ENCODE measurements at places on chromosomes 7 and 10.

DNA sequence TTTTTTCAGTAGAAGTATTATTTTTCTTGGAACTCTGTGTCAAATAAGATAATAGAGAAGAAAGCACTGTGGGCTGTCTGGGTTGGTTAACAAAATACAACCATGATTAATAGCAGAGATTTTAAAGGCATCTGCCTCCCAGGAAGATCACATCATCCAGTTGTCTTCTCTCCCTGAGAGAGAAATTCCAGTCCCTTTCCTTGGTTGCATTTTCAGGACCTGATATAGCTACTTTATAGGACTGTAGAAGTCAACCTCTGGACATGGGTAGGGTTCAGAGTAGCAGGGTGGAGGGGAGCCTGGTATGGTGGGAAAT, 309.9 kb upstream of the IGFBP3 start:
- DNase-seq: no peak

- no peak for DNase-seq
Observed at GRCh38 chr10:129334266-129334665, 132.8 kb upstream of the MGMT start.

- no peak for DNase-seq
Observed at GRCh38 chr10:74026428-74027015, 28.6 kb downstream of the VCL start.

- DNase-seq: no peak
Observed at GRCh38 chr10:98533746-98534445, 87.2 kb upstream of the HPS1 start.

GRCh38 chr10:133253361-133253955, 15.8 kb downstream of the VENTX start:
- DNase-seq: no peak

DNA sequence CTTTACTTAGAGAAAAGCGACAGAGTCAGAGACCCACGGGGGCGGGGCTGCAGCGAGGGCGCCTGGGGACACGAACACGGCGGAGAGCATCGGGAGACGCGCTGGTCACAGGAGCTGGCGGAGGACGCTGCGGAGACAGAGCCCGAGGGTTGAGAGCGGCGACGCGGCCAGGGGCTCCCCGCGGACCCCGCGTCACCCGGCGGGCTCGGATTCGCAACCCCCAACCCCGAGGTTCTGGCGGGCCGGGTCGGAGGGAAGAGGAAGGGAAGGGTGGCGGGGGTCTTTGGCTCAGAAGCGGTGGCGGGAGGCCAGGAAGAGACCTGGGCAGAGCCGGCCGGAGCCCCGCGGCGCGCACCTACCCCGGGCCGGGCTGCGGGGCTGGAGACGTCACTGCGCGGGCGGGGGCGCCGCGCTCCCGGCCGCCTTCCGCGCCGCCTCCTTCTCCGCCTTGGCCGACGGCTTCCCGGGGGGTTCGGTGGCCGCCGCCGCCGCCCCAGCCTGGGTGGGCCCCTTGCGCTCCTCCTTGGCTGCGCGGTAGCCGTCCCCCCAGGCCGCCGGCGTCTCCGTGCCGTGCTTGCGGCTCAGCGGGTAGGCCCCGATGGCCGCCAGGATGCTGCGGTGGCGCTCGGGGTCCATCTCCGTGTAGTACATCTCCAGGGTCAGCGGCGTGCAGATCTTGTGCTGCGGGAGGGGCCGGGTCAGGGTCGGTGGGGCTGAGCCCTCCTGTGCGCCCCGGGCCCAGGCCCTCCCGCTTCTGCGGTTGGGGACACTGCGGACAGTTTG, 11.1 kb downstream of the CALY start:
- no peak for DNase-seq

DNA sequence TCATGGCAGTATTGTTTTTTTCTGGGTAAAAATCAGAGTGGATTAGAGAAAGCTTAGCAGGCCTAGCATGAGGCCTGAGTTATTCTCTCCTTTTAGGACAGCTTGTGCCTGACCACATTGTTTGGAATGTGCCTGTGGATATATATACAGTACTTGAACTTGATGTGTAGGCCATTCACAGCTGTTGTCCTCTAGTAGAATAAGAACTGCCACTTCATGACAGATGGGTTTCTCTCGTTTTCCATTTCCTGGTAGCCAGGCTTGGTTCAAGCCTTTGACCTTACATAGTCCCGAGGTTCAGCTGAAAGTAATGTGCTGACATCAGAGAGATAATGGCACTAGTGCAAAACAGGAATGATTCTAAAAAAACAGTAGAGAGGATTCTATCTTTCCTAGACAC, 473.9 kb downstream of the AUTS2 start:
- no peak for DNase-seq

GRCh38 chr10:111247781-111248389, 171.1 kb downstream of the ADRA2A start:
- DNase-seq: no peak

- no peak for DNase-seq
Observed at GRCh38 chr10:90313576-90314325, 544.1 kb downstream of the HTR7 start.

DNA sequence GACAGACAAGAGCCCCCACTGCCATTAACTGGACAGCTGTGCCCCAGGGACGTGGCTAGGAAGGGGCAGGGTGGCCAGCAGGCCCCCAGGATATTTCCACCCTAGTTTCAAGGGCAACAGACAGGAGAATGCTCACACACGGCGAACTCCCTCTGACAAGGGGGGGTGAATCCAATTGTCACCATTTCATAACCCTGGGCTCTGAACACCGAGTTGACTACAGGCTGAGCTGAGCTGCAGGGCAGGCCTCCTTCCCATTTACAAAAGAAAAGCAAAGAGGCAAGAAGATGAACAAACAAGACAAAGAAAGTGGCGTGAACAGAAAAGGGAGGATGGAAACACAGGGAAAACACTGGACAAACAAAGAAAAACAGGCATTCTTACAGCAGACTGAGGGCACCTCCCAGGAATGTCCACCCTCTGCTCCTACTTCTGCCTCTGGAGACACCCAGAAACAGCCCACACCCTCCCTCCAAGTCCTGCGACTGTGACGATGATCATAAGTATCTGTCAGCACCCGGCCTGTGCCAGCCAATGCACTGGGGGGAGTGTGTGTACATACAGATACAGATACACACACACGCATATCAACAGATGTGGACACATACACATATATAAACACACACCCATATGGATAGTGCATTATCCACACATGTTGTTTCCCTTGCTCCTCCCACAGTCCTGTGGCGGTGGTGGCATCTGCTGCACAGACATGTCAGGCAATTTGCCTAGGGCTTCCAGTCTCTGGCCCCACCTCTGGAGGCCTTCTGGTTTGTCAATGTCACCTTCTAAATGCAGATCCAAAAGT, 66.2 kb downstream of the FAM53B start:
- DNase-seq: no peak

GRCh38 chr7:144656965-144657517, 178.8 kb downstream of the TPK1 start:
- no peak for DNase-seq

- no peak for DNase-seq
Observed at GRCh38 chr7:100829150-100829716, 1.9 kb upstream of the EPHB4 start.

- no peak for DNase-seq
Observed at GRCh38 chr7:79610748-79611304, 157.4 kb upstream of the MAGI2 start.

GRCh38 chr10:101901340-101901739, 57.7 kb upstream of the KCNIP2 start:
- no peak for DNase-seq

DNA sequence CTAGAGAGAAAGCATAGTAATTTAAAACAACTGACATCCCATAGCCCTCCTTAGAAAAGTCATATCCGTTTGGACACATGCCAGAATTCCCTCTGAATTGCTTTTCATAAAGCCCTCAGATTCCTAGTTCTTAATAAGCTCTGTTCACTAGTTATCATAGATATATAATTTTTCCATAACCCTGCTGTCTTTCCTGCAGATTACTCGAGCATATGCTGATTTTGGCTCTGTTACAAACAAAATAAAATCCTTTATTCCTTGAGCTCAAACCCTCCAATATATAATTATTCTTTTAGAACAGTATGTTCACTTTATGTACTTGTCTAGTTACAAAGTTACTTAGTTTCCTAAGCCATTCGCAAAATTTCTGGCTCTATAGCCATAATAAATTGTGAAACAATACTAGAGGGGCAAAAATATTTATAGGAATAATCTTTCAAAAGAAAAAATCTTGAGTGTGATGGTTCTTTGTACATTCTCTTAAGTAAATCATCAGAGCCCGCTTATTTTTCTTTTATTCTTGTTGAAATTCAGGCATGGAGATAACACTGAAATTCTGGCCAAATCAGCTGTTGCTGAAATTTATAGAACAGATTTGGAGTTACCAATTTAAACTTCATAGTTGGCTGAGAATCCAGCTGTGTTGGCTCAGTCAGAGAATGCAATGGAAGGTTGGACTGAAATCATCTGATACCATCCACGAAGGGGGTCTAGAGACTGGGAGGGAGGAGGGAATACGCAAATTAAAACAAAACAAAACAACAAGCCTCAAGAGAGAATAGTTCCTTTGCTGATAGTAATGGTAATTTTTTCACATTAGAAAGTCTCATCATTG, 146.1 kb upstream of the TMEM196 start:
- no peak for DNase-seq

- DNase-seq: no peak
Observed at GRCh38 chr10:44938956-44939355, 20.6 kb upstream of the RASSF4 start.

DNA sequence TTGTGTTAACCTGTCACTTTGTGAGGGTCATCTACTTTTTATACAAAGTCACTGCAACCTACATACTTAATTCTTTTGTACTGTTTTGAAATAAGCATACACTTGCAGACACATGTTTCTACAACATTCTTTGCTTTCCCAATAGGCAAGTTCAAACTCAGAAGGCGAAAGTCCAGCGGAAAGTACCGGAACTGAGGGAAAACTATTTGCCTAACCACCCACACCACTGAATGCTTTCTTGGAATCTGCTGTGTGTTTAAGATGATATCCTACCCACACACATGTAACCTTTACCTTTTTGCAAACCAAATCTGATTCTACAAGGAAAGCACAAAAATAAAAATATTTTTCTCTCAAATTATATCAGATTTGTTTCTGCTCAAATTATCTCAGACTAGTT, 139.4 kb upstream of the AGR3 start:
- no peak for DNase-seq

- DNase-seq: no peak
Observed at GRCh38 chr7:106865130-106866041, at the start of gene PIK3CG. Gene PIK3CG, plus strand, starts transcription at chr7:106865282. Its CDS starts 2,280 bp downstream, at chr7:106867562.

DNA sequence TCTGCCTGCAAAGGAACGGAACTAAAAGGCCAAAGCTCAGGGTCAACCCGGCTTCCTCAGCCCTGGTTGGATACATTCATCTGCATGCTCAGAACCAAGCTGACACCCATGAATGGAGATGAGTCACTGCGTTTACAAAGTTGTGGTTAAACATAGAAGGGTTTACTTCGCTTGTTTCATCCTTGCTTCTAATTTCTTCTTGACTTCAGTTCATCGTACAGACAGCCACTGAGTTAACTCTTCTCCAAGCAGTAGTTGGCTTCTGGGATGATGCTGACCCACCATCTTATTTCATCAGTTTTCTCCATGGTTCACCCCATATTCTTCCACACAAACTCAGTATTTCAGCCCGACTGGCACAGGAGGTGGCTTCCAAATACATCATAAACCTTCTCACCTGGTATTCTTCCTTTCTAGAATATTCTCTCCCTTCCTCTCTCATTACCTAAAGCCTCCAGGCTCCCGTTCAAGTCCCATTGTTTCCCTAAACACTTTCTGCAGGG, 166.3 kb upstream of the RNF32 start:
- peak; percentile 41 for DNase-seq

DNA sequence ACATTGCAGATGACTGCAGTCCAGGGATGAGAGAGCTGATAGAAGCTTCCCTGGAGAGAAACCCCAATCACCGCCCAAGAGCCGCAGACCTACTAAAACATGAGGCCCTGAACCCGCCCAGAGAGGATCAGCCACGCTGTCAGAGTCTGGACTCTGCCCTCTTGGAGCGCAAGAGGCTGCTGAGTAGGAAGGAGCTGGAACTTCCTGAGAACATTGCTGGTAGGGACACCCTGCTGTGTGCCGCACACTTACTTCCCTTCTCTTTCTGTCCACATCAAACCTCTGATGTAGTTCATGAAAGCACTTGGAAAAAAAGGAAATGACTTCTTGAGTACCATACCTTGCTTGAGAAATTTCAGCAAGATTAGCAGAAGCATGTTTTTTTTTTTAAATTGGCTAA, 25.3 kb downstream of the MAP3K8 start:
- DNase-seq: no peak

DNA sequence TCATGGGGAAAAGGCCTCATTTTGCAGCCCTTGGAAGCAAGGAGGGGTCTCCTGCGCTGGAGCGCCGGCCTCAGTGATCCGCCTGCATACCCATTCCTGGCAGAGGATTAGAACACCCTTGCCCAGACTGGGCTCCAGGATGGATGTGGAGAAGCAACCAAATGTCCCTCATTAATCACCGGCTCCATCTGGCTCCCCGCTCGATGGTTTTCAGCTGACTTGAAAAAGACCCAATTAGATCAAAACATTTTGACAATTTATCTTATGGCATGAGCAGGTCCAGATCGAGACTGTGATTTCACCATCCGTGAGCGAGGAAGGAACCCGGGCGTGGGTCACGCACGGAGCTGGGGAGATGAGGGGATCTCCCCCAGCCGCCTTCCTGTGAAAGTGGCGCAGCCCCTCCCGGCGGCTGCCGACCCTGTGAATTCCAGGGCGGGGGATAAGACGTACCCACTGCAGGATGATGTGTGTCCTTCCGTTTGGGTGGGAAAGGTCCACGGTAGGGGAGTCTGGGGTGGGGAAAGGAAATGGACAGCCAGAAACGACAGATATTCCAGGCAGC, 141.6 kb downstream of the EMX2 start:
- no peak for DNase-seq

DNA sequence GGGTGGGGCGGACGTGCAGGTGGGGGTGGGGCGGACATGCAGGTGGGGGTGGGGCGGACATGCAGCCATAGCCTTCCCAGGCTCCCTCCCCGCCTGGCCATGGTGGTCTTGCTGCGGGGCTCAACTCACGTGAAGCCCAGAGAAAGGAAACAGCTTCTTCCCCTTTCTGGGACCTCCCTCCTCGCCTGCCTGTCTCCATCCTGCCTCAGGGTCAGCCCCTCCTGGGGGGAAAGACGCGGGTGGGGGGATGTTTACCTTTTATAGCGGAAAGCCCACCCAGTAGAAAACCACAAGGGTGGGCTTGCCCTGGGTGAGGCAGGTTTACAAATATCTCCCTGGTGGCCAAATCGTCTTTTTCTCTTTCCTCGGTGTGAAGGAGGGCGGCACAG, 520.0 kb downstream of the GLRX3 start:
- DNase-seq: no peak

- DNase-seq: no peak
Observed at GRCh38 chr7:123795917-123796316, 47.1 kb upstream of the WASL start.

GRCh38 chr10:75717126-75717916, 285.9 kb downstream of the LRMDA start:
- no peak for DNase-seq

Measured in AG04450 (cell line).